Activated CD4-positive, CD25-positive, alpha-beta regulatory T cell treated with anti-CD3 and anti-CD28 coated beads, Interleukin-2, amount 50 U/mL, for 24 hours (primary cell): ENCODE measurements at places on chromosomes 1 and 21.

- no peak for ATAC-seq
These were observed 123.1 kb downstream of the MATN1 start for GRCh38 chr1:30600258-30600657.

DNA sequence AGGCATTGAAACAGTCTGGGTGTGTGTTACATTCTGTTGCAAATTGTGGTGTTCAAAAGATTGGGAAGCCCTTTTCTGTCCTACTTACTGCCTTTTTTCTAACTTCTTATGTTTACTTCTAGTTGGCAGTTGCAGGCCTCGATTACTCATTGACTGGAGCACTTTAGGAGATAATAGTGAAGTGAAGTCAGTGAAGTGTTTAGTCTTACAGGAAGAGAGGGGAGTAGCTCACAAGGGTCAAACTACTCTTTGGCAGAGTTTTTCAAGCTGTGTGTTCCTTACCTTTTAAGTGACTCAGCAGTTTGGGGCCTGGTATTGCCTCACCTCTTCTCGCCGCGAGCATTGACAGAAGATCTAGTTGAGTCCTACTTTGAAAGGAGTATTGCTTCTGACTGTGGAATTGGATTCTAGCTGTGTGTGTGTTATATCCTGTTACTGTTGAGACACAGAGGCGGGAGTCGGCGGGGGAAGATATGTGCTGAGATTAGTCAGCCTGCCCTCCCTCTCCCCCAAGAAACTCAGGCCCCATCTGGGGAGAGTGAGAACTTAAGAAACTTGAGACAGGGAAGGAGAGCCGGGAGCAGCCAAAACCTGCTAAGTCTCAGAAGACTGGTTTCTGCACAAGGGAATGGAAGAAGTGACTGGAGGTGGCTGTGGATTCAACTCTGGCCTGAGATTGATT lies 19.3 kb downstream of the AHCYL1 start:
- ATAC-seq, result peak; percentile 74

DNA sequence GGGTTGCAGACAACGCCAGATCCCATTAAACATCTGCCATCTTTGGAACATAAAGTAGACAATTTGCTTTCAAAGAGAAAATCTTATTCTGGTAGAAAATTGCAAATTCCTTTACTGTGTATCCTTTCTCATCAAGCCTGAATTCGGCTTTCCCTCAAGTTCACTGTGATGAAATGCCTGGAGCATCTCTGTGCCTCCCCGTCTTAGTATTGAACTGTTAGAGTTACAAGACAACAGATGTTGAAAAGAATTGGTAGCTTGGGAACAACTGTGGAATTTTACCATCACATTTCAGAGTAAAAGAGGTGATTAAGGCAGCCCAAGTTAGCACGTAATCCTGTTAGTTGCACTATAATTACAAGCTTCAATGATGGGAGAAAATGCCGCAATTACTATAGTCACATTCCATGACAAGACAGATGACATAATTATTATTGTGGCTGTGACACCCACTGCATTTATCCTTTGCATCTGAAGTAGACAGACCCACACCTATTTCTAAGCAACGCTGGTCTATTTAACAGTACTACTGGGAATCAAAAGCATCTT lies 54.4 kb upstream of the B3GALNT2 start:
- no peak for ATAC-seq

GRCh38 chr1:15825800-15826199 lies 18.4 kb upstream of the UQCRHL start:
- no peak for ATAC-seq

DNA sequence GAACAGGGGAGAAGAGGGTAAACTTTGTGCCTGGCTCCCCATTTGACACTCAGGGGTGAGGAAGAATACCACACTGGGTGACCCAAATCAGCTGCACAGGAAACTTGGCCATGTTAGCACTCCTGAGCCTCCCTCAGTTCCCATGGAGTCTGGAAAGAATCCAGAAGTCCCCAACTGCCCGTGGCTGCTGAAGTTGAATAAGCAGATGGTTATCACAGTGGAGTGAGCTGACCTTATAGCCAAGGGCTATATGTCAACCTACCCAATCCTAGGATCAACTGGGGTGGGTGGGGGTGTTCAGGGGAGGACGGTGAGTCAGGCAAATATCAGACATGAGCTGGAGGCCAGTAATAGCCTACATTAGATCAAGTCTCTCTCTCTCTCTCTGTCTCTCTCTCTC lies 20.4 kb downstream of the KCNH1 start:
- no peak for ATAC-seq

DNA sequence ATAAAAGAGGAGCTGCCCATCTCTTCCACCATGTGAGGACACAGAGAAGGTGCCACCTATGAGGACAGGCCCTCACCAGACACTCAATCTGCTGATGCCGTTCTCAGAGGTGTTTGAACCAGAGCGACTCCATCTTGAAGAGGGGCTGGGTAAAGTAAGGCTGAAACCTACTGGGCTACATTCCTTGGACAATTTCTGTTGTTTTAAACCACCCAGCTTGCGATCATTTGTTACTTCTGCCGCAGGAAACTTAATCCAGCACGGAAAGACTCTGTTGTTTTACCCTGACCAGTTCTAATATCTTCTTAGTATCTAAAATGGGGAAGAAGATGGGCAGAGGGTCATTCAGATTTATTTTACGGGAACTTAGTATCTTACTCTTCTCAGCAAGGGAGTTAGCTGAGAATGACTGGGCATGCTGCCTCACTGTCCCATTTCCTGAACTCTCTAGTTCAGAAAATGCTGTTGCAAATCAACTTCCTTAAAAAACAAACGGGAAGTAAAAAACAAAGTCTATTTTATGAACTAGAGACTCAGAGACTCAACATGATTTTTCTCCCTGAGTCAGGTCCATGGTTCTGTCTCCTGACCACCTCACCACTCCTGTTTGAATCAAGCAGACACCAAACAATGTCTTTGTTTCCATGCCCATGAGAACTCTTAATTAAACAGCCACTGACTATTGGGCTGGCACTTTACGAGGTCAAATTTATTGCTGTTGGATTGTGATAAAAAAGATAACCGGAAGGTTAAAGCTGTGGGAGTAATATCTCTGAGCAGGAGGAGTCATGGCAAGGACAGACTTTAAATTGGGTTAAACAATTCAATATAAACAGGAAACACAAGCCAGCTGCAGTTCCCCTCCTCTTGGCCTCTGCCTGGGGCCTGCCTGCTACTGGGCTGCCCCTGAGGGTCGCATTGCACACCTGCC lies 23.8 kb upstream of the IFNAR1 start:
- ATAC-seq, result no peak

DNA sequence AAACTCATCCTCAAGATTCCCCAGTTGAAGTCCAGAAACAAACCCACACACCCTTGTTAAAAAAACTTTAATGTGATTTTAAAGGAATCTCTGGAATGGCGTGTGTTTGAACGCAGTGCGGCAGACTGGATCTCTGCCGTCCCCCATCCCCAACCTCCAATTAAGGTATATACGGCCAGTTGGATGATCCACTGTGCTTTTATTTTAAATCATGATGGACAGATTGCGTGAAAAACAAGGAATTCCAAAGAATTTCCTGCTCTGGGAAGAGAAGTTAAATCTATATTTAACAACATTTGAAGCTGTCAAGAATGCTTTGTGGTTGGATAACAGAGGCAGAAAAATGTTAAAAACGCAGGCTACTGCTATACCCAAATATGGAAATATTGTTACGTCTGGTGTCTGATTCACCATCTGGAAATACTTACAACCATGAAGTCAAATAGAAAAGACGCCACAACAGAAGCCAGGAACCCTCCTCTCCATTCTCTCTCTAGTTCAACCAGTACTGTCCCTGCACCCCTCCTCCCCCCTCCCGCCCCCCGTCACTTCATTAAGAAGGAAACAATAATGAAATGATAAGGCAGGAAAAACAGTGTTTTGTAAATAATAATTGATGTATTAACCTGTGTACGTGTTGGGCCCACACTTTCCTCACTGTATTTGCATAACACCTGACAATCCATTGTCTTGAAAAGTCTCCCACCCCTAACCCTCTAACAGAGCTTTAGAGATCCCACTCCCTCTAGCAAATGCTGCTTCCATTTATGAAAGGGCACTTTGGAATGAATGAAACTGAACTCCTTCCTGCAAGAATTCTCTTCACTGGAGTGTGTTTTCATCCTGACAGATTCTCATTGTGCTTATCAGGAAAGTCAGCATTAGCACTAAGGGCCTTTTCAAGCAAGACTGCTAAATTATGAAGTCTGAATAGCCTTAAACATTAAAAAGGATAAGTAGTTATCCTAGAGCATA lies 2.0 kb upstream of the CCN1 start:
- no peak for ATAC-seq

DNA sequence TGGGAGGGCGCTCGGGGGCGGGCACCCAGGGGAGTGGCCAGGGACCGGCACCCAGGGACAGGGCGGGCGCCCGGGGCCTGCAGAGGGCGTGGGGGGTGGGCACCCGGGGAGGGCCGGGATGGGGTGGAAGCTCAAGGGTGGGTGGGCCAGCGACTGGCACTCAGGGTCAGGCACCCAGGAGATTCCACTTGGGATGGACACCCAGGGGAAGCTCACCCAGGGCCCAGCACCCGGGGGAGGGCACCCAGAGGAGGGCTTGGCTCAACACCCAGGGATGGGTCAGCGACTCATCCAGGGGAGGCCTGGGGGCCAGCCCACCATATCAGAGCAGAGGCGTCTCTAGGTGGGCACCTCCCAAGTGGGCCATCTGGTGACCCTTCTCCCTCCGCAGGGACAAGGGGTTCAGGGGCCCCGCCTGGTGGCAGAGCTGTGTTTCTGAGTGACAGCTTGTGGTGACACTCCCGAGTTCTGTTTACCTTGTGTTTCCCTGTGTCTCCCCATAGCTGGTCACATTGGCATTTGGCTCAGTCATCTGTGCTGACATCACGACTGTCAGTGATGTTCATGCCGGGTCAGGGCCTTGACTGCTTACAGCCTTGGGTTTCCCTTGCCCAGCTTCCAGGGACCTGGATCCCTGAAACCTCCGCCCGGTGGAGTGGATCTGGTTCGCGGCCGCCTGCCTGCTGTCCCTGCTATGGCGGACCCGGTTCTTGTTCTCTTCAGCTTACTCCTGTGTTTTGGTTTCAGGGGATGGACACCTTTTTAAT lies 749 bp downstream of the IBA57 start:
- peak; percentile 1 for ATAC-seq

GRCh38 chr1:6570987-6571386 lies 8.8 kb upstream of the ZBTB48 start:
- ATAC-seq, result no peak

- no peak for ATAC-seq
These were observed 5.5 kb downstream of the PTP4A2 start for GRCh38 chr1:31932491-31933316.

GRCh38 chr1:61081686-61082310 lies 563 bp upstream of the NFIA start:
- ATAC-seq, result peak; percentile 35

GRCh38 chr1:19628879-19629278 lies 15.2 kb upstream of the NBL1 start:
- no peak for ATAC-seq

GRCh38 chr1:207097871-207098324 lies 6.1 kb upstream of the C4BPA start:
- peak; percentile 95 for ATAC-seq

GRCh38 chr1:27638805-27639204 lies 3.8 kb upstream of the FGR start:
- ATAC-seq, result no peak

DNA sequence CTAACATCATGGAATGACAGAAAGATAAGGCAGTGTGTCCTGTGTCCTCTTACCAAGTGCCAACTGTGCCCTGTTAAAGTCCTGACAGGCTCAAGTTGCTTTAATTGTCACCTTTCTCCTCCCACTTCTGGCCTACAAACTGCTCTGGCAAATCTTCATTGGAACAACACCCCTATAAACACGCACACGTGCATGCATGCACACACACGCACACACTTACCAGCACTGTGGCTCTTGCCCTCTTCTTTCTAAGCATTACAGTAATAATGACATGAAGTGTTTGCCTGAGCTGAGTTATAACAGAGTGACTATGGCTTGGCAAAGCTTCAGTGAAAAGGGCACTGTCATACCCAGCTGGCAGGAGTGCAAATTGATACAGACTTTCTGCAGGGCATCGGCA lies 82.3 kb upstream of the SYT6 start:
- ATAC-seq, result no peak

DNA sequence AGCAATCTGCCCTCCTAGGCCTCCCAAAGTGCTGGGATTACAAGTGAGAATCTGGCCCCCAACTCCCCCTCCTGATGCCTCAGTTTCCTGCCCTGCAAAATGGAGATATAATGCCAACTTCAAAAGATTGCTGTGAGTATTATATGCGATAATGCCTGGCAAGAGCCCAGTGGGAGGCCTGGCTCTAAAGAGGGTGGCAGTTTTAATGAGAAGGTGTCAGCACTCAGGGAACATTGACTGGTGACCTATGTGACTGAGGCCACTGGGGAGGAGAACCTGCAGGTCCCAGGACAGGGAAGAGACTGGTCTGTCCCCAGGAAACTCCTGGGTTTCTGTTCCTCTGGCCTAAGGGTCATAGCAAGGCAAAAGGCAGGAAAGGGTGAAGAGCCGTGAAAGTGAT lies 11.0 kb downstream of the HSPG2 start:
- no peak for ATAC-seq

- ATAC-seq, result no peak
These were observed 5.5 kb downstream of the SDCCAG8 start for GRCh38 chr1:243261390-243261789.

DNA sequence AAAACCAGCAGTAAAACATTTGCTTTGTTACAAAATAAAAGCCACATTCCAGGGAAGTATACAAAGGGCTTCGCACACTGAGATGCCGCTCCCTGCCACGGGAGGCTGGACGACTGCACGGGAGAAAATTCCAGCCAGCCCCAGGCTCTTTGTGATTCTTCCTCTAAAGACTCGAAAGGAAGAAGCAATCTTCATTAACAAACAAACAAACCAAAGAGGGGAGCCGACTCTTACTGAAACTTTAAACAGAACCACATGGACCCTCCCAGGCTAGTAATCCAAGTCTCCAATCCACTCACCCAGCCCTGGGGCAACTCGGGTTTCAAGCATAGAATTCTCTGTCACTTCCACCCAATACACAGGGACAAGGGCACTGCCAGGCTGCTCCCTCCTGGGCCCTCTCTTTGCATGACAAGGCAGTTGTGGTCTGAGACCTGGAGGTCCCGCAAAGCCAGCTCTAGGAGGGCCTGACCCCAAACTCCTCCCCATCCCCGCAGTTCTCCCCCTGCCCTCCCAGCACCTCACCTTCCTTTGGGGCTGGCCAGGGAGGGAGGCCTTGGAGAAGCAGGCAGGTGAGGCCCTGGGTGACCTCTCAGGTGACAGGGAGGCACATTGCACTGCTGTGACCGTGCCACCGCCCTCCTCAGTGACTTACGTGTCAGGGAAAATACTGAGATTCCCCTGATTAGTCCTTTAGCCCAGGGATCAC lies 26.6 kb upstream of the COL18A1 start:
- ATAC-seq, result no peak
